Activated CD4-positive, alpha-beta T cell treated with anti-CD3 and anti-CD28 coated beads, Interleukin-10, Interleukin-2, amounts not matched to agents 100 ng/mL and 50 ng/mL, durations not matched to agents 16 hours and 8 hours (primary cell): ENCODE measurements at places on chromosomes 12 and 14.

DNA sequence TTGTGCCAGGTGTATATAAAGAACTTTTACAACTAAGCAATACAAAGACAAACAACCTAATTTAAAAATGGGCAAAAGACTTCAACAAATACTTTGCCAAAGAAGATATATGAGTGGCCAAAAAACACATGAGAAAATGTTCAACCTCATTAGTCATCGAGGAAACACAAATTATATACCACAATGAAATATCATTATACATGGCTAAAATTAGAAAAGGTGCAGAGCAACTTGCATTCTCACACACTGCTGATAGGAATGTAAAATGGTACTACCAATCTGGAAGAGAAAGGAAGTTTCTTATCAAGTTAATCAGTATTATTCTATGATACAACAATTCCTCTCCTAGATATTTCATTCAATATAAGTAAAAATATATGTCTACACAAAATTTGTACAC is 131.6 kb upstream of the FRMD6 start:
- no peak for DNase-seq

GRCh38 chr14:56243110-56243509 is 124.9 kb downstream of the PELI2 start:
- DNase-seq: no peak

- no peak for DNase-seq
Measured at GRCh38 chr12:130589540-130590317, 126.4 kb downstream of the RIMBP2 start.

- no peak for DNase-seq
Measured at GRCh38 chr14:21038441-21039422, 3.4 kb upstream of the RNASE7 start.

GRCh38 chr14:26974965-26975364 is 377.1 kb upstream of the NOVA1 start:
- no peak for DNase-seq

- no peak for DNase-seq
Measured at GRCh38 chr14:104202259-104203070, 64.1 kb downstream of the KIF26A start.

DNA sequence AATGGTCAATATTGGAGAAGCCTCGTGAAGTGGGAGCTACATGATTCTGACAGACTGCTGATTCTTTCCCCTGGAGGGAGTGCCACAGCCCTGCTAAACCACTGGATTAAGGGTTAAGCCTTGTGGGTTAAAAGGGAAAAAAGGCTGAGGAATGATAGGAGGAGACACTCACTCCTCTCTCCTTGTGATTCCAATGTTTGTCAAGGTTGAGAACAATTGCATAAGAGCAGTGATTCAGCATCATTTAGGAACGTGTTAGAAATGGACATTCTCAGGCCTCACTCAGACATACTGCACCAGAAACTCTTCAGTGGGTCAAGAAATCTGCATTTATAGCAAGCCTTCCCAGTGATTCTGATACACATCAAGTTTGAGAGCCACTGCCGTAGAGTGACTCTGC is 87.8 kb upstream of the GZMB start:
- DNase-seq: no peak

DNA sequence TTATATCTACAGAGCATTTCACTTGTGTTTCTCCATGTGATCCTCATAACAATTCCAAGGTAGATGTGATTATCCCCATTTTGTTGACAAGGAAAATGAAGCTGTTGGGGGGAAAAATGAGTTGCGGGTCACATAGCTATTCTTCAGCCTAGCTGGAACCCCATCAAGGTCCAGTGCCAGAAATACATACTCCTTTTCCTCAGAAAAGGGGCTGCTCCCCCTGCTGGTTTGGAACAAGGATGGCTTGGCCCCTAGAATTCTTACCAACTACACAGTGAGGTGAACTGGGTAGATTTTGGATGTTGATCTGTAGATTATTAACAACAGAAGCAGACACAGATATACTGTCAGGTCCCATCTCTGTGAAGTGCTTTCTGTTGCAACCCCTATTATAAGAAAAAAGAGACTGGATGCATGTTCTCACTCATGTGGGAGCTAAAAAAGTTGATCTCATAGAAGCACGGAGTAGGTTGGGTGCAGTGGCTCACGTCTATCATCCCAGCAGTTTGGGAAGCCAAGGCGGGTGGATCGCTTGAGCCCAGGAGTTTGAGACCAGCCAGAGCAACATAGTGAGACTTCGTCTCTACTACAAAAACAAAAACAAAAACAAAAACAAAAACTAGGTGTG is 8.9 kb downstream of the IKZF4 start:
- peak; percentile 56 for DNase-seq

DNA sequence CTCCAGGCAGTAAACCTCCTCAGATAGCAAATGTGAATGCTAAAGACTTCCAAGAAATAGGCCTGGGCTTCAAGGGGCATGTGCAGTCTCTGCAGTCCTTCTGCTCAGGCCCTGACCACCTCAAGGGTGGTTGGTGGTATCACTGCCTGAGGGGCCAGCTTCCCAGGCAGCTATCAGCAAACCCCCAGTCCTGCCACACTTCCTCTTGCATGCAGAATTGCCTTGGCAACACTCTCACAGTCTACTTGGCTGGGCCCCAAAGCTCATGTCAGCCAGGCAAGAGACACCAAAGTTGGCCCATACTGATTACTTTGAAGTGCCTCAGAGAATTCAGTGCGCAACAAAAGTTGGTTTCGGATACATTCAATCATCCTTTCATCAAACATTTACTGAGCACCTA is 3.5 kb upstream of the ASB8 start:
- DNase-seq: no peak

DNA sequence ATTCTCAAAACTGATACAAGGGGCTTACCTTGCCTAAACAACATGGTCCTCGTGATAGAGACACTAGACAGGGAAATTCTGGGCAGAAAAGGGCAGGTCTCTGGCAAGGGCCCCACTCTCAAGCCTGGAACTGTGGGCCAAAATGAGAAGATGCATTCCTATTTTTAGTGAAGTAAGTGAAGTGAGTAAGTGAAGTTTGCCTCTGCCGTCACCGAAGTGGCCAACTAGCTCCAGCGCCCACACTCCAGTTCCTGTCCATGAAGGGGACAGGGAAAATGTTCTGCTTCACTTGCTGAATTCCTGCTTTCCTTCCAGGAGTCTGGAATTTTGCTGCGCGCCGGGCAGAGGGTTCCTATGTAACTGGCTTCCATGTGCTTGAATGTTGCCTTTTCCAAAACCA is 1035.6 kb upstream of the TMEM132C start:
- no peak for DNase-seq

GRCh38 chr12:117900561-117900960 is 68.2 kb downstream of the KSR2 start:
- DNase-seq: no peak

DNA sequence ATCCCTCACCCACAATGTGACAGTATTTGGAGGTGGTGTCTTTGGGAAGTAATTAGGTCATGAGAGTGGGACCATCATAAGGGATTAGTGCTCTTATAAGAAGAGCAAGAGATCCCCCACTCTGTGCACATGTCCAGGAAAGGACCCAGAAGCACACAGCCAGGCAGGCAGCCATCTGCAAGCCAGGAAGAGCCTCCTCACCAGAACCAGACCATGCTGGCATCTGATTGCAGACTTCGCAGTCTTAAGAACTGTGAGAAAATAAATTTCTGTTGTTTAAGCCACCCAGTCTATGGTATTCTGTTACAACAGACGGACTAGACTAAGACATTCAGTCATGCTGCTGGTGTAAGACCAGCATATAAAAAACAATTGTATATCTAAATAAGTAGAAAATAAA is 69.8 kb downstream of the EFCAB11 start:
- DNase-seq: no peak

GRCh38 chr14:33232031-33232430 is 293.4 kb downstream of the NPAS3 start:
- DNase-seq: no peak

GRCh38 chr12:102484017-102484416 is 3.7 kb upstream of the IGF1 start:
- peak; percentile 5 for DNase-seq

DNA sequence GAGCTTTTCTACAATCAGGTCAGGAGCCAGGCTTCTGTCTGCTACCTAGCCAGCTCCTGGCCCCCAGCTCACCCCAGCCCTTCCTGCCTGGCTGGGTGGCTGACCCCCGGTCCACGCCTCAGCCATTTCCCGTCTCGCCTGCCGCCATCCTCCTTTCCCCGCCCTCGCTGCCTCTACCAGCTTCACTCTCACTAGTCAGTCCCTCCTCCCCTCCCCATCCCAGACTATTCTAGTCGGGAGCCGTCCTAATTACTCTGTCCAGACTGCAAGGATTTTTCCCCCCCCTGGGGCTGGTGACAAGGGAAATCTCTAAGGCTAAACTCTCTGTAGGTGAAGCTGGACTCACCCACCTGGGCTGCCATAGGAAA is 825 bp downstream of the DHH start:
- DNase-seq: no peak

DNA sequence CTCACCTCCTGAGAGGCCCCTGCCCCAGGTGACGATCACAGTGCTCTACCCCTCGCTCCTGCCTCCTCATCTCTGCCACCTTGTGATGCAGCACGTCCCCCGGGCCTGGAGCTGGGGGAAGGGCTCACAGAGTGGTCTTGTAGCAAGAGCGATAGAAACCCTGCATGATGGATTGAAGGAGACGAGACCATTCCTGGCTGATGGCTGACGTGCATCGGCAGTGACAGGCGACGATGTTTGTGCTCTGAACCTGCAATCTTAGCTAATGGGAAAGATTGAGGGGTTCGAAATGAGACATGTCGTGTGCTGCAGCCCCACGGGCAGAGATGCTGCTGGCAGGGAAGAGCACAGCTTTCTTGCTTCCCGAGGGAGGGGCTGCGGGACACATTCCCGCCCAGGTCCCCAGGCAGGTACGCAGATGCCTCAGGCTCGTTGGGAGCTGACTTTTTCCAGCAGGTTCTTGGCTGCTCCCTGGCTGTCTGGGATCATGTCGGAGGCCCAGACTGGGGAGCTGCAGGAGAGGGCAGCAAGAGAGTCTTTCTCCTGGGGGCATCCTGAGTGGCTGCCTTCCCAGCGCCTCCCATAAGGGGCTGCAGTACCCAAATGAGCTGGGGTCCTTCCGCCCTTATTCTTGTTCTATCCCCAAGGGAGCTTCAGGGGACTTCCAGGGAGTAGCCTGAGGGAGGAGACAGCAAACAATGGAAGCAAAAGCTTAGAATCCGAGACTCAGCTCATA is 38.7 kb upstream of the GPATCH2L start:
- DNase-seq: no peak

DNA sequence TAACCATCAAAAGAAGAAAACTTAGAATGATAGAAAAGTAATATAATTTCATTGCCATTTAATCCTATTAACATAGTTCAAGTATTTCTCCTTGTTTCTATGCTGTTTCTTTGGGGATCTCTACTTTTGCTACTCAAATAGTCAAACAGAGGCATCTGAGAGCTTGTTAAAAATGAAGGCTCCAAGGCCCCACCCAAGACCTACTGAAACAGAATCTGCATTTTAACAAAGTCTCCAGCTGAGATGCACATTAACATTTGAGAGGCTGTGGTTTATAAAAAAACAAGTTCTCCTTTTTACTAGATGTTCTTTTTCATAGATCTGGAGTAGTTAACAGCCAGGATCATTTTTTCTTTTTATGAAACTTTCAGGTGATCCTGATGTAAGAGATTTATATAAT is 31.8 kb downstream of the PPFIA2 start:
- no peak for DNase-seq

- DNase-seq: no peak
Measured at GRCh38 chr14:76638841-76639240, 122.4 kb upstream of the VASH1 start.

DNA sequence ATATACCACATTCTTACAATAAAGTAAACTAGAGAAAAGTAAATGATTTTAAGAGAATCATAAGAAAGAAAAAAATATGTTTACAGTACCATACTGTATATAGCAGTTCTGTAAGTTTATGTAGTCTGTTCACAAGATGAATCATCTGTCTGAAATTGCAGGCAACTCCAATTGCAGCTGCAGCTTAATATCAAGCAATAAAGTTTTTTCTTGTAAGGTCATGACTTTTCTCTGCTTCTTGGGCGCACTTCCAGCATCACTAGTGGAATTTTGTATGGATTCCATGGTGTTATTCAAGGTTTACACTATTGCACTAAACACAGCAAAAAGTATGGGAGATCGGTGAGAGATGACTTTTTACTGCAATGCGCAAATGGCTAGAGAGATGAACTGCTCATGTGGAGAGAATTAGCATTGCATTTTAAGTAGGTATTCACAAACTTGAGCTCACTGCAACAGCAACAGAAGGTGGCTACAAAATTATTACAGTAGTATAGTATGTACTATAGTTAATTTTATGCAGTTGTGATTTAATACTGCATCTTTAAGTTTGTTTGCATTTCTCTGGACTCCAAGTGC is 445.4 kb upstream of the OR4E1 start:
- DNase-seq: no peak

- no peak for DNase-seq
Measured at GRCh38 chr14:96078625-96079016, 39.5 kb downstream of the C14orf132 start.

DNA sequence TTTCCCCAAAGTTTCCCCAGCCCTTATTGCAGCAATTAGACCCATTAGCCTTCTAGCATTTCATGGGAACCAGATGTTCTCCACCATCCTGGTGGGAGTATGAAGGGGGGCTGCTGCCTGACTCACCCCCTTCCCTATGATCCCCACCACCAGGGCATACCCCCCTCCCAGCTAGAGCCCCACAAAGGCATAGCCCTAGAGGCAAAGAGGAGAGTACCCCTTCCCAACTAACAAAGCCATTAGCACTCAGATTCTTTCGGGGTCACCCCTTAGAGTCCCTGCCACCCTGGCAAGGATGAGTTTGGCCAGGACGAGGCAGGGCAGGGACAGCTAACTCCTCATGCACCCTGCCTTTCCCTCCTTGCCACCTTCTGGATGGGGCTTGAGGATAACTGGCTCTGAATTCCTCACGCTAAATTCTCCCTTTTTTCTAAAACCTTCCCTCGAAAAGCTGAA is 9.2 kb downstream of the RARG start:
- DNase-seq: no peak

- no peak for DNase-seq
Measured at GRCh38 chr14:102878970-102879460, 43.4 kb upstream of the AMN start.

DNA sequence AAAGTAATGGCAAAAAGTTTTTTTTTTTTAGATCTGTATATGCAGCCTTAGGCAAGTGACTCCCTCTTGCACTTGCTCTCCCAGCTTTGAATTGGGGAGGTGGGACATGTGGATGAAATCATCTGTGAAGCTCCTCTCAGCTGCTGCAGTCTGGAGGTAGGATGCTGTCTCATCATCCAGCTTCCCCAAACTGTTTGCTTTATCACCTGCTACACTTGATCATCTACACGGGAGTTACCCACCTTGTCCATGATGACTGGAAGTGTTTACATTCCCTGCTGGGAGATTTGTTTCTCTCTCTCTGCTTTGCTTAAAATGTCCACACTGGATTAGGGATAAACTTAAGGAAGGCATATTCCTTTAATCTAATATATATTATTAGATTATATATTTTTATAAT is 8.5 kb upstream of the FGF23 start:
- no peak for DNase-seq

DNA sequence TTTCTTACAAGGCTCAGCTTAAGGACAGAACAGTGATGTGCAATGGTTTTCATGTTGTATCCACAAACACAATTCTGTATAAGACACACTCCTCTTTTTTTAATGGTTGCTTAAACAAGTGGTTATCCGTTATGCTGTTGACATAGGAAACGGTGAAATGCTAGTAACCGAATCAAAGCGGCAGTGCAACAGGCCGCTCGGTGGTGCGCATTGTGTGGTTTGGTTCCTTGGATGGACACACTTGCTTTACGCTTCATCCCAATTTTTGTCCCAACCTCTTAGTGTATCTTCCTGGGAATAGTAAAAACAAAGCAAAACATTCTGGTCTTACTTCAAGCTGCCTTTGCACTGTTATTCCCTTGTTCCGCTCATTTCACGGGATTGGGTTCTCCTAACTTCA is 650 bp upstream of the PTGER2 start:
- DNase-seq: no peak
